Activated CD8-positive, alpha-beta memory T cell treated with anti-CD3 and anti-CD28 coated beads, Interleukin-2, amount 50 U/mL, for 4 hours (primary cell): ENCODE measurements at places on chromosomes 3 and 15.

- DNase-seq, result no peak
These were observed at the start of gene POU1F1 for GRCh38 chr3:87276484-87276883. Gene POU1F1 (minus strand): TSS chr3:87276584. CDS start chr3:87276462, 122 bp downstream.

GRCh38 chr3:56119575-56120349 is 348.5 kb downstream of the ERC2 start:
- no peak for DNase-seq

DNA sequence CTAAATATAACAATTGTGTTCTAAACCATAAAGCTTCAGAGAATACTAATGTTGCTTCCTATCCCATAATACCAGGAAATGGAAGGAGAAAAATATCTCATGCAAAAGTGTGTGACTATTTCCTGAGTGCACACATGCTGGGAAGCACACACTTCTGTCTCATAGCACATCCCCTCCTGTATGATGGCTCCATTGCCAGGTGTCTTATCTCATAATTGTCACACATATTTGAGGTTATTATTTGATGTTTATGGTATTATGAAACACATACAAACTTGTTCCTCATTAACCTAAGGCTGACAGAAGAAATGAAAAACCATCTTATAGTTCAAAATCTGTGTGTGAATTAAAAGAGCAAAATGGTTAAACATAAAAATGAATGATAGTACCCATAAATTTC is 65.4 kb downstream of the SERP1 start:
- DNase-seq, result no peak

DNA sequence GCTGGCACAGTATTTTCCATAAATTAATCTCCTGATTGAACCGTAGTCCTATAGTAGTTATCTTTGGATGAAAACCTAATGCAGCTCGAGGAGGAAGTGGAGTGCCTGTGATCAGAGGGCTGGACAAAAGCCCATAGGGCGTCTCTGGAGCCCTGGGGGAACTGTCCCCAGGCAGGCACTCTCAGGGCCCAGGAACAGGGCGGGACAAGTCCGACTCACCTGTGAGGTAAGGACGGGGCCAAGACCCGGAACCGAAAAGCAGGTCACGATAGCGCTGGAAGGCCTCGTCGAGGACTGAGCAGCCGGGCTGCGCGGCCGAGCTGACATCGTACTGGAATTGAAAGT is 341 bp downstream of the HEXA start:
- no peak for DNase-seq

GRCh38 chr3:123804676-123805075 is 79.5 kb downstream of the MYLK start:
- no peak for DNase-seq

- no peak for DNase-seq
These were observed 138.3 kb downstream of the SQOR start for GRCh38 chr15:45773149-45773548.

- no peak for DNase-seq
These were observed 466 bp downstream of the IQSEC1 start for GRCh38 chr3:13072600-13073325.

- no peak for DNase-seq
These were observed 50.9 kb upstream of the ZDHHC23 start for GRCh38 chr3:113896930-113897329.

DNA sequence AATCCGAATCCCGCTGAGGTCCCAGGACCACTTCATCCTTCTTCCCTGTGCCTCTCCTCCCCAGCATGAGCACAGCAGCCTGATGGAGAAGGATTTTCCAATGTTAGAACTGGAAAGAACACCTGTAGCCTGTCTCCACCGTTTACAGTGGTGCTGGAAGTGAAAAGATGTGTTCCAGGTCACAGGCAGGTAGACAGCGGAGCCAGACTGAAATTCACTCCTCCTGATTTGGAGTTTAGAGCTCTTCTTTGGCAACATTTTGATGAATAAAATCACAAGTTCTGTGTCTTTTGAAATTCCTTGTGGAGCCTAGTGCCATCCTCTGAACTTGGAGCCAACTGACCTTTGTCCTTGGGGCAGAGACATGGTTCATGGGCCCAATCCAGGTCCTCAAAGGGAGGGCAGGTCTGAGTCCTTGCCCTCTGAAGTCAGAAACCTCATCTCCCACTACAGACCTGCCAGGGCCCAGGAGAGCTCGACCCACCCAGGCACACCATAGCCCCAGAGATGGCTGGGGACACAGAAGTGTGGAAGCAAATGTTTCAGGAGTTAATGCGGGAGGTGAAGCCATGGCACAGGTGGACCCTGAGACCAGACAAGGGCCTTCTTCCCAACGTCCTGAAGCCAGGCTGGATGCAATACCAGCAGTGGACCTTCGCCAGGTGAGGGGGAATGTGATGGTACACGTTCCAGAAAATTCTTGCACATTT is at the start of gene RTP3:
RTP3 (plus strand) TSS at position 421 of the 710 bp plus-strand sequence; CDS start at position 508, 87 bp downstream.
- no peak for DNase-seq

DNA sequence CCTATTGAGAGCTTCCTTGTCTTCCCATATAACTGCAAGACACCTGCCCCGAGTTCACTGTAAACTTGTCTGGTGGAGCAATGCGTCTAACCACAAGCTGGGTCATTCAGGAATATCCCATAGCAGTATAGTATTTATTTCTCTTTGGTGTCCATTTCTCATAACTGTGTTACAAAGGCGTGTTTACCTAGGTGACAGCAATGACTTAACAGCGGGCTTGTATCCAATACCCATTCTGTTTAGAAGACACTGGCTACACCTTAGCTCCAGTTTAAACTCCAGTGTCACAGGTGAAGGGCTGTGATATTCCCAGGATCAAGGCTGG is 24.3 kb downstream of the ATP10A start:
- DNase-seq, result no peak

- no peak for DNase-seq
These were observed 122.5 kb upstream of the ST8SIA2 start for GRCh38 chr15:92271179-92271578.

GRCh38 chr3:14890476-14890875 is 56.9 kb upstream of the NR2C2 start:
- no peak for DNase-seq

- DNase-seq, result no peak
These were observed 319.2 kb downstream of the SLC9A9 start for GRCh38 chr3:143529018-143529478.

DNA sequence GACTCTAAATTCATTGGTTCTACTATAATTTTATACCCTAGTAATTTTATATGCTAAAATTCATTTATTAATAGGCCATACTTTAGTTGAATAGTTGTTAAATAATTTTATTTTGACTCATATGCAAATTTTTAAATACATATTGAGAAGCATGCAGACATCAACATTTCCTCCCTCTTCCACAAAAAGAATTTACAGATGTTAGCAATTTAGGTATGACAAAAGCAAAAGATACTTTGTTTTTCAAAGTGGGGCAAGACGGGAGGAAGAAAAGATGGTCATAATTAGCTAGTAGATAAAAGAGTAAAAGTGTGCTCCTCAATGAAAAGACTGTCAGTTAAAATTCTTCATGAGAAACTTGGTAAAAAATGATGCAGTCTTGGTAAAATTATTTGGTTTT is 148.9 kb upstream of the TSPAN3 start:
- no peak for DNase-seq
